ENCODE measurements at places on chromosomes 4 and X. TPM values are rescaled to one million over a fixed set of nuclear protein-coding genes. Genes with fewer than 3 reads are reported as not detected.

CYLC1 gene
- not detected for total RNA-seq

SPANXN4 gene
- total RNA-seq: not detected

DNA sequence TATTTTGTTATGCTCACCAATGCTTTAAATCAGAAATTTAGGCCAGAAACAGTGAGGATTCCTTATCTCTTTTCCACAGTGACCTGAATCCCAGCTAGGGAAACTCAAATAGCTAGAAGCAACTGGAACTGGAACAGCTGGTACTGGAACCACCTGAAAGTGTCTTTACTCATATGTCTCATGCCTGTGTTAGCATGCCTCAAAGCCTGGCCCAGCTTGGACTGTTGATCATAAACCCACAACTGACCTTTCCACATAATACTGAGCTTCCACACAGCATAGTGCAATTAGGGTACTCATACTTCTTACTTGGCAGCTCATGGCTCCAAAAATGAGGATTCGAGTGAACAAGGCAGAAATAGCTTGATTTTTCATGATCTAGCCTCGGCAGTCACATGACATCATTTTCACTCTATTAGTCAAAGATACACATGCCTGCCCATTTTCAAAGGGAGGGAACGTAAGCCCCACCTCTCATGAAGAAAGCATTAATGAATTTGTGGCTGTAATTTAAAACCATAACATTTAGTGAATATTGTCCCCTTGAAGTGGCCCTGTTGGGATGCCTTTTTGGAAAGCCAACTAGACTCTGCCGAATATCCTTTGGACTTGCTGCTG is 80.8 kb upstream of the ACSL1 start:
- DNase-seq: no peak

GRCh38 chr4:76799140-76799539 is 98.8 kb downstream of the SOWAHB start:
- DNase-seq: no peak

- DNase-seq: no peak
Measured at GRCh38 chrX:107978707-107979307, 3.4 kb downstream of the TEX13B start.

DNA sequence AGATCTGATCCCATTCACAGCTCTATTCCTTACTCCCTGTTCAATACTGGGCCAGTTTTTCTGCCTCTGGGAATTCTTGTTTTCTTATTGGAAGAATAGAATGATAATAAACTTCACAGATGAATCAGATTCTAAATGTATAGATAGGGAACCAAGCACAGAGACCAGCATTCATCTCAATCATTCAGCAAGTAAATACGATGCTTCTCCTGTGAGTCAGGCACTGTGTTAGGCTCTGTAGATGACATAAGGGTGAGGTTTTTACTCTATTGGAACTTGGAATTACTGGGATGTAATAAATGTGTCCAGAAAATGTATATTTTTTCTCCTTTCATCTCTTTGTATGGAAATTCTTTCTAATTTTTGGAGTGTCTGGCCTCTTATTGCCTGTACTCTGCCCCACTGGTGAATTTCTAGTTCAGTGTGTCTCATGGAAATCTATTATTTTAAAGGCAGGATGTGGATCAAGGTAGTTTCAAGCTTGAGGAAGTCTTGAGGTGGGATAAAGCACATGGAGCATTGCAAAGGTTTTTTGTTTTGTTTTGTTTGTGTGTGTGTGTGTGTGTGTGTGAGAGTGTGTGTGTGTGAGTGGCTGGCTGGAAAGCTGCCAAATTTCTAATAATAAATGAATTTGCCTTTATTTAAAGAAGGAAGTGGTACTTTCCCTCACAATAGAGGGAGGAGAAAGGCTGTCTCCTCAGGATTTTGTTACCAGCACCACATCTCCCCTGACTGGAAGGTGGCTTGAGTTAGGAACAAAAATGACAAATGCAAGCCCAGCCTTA is 117.9 kb upstream of the HS3ST1 start:
- DNase-seq: no peak

GRCh38 chr4:132824761-132825160 is 324.3 kb upstream of the PCDH10 start:
- no peak for DNase-seq

DNA sequence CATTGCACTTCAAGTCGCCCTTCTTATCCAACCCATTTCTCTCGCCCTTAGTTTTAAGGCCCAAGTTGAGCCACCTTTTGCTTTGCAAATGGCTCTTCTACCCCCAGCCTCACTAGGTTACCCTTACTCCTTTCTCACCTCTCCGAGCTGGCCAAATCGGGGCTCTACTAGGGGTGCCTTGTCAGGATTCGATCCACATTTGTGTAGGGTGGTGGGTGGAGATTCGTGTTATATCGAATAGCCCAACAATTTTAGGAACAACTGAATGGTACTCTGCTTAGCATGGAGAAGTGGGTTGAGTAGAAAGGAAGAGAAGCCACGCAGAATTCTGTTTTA is 3.5 kb downstream of the SLIT2 start:
- DNase-seq: no peak

CT45A1 gene
- not detected for total RNA-seq

ACE2 gene
- total RNA-seq: not detected

ERVMER34-1 gene
- total RNA-seq: not detected

AWAT2 gene
- not detected for total RNA-seq

- DNase-seq: no peak
Measured at GRCh38 chrX:78643096-78643495, 16.0 kb downstream of the RTL3 start.

GRCh38 chrX:37060999-37061398 is 52.8 kb downstream of the FAM47C start:
- DNase-seq: no peak

DNA sequence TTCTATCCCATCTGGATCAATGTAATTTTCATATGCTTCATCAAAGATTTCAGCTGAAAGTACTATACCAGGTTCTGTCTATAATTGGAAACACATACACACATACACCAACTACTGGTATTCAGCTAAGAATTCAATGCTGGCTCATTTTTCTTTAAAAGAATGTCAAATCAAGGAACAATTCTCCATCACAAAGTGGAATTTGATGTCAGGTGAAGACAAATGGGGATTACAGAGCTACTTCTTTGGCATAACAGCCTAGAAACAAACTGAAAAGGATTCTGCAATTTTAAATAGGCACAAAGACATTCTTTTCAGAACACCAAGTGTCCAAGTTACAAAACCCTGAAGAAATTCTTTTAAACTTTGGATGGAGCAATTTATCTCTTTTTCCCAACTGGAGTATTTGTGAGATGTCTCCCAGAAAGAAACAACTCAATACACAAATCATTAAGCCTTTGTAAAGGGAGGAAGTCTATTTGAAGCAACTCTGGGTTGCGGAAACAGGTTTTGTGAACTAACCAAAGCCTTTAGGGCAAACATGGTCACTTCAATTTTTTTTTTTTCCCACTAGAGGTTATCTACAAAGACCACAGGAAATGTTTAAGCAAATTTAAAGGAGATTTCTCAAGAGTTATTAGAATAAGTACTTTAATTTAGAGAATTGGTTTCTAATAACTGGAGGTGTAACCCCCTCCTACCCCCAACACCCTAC is 1.9 kb upstream of the FAM9C start:
- no peak for DNase-seq

RPS6KA6 gene
- not detected for total RNA-seq

GRCh38 chr4:111136438-111136837 is 513.6 kb upstream of the PITX2 start:
- DNase-seq: no peak

DNA sequence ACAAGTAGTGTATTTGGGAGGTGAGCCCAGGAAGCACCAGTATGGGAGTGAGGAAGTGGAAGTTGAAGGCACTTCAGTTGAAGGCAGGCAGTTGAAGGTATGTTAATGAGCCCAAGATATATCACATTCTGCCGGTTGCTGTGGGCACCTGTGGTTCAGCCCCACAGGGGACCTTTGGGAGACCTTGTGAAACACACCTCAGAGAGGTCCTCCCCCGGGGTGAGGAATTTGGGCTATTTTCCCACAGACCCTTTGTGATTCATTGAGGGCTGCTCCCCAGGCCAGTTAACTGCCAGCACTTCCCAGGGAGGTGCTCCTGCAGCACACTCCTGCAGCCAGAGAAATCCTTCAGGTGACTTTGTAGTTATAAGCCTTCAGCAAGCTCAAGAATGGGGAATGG is 45.9 kb downstream of the PTCHD1 start:
- DNase-seq: no peak

HTRA3 gene
- total RNA-seq: not detected

TMPRSS11E gene
- total RNA-seq: not detected

AFF2 gene
- 2.8 TPM for total RNA-seq
